Naive B cell (primary cell): ENCODE measurements at places on chromosomes 4 and X. TPM values are rescaled to one million over a fixed set of nuclear protein-coding genes. Genes with fewer than 3 reads are reported as not detected.

DNA sequence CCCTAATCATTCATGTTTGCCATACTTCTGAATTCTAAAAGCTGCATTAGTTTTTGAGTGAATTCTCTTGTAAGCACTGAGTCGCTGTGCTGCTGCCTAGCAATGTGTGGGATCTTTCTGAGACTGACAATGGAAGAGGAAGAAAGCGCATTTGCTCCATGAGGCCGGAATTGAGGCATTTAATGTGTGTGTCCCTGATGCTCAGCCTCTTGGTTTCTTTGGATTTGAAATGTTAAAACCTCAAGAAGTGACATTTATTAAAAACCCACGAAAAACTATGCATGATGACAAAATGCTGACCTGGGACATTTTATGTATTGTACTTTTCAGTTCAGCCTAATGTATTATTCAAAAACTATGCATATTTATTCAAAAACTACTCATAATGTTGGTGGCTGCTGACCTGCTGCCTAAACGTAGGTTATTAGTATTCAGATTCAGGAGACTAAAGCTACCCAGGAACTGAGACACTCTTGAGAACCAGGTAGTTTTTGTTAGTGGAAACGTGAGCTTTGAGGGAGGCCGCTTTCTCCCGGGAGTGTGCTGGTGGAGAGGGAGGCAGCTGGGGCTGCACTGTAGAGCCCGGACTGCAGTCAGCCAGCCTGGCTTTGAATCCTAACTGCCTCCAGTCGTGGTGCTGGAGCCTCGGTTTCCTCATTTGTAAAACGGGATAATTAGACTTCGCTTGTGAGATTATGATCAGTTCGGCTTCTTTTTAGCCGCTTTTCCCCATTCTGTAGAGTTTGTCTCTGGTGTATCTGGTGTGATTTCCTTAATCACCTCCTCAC is 11.3 kb downstream of the RGS12 start:
- peaks cover 48% of the 10 kb centered on the region for H3K4me1 ChIP-seq
- DNase-seq: no peak
- H3K4me3 ChIP-seq: peak overlapping the region; percentile 25
- no peaks in the 10 kb centered on the region for H3K36me3 ChIP-seq

DNA sequence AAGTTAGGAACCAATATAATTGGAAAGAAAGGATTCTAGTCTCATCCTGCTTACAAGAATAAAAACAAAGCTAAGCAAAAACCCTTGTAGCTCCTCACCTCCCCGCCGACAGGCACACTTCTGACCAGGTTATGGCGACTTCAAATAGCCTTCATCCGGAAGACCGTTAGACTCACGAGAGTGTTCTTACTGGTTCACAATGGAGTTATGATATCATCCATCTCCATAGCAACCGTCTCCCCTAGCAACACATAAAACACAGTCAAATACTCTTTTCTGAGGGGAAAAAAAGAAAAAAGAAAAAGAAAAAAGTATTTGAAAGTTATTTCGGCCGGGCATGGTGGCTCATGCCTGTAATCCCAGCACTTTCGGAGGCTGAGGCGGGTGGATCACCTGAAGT is at the start of gene IL13RA2:
IL13RA2 (minus strand) TSS at position 162 of the 400 bp plus-strand sequence. CDS start 347 bp downstream, outside the sequence.
- H3K36me3 ChIP-seq: no peaks in the 10 kb centered on the region
- H3K27ac ChIP-seq: no peak within 1 kb of the TSS
- no peak within 1 kb of the TSS for H3K4me3 ChIP-seq
- no peaks in the 10 kb centered on the region for H3K27me3 ChIP-seq

GRCh38 chr4:173181848-173182247 is 13.2 kb downstream of the GALNT7 start:
- H3K27me3 ChIP-seq: no peaks in the 10 kb centered on the region
- H3K4me1 ChIP-seq: peaks cover 33% of the 10 kb centered on the region
- H3K36me3 ChIP-seq: no peaks in the 10 kb centered on the region
- no peak overlapping the region for H3K4me3 ChIP-seq

DNA sequence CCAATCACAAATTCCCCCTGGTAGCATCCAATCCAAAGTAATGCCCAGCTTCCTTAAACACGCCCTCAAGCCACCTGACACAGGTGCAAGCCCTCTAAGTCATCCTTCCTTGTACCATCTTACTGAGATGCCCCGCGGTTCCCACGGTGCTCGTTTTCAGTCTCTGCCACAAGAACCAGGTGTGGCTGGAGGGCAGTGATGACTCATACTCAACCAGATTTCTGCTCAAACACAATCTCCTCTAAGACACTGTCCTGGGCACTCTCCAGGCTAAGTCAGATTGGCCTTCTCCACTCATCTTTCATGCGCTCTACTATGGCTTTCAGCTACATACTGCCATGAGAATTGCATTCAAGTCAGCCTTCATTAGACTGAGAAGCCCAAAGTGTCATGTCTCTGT is 3.5 kb downstream of the SH3KBP1 start:
- peaks cover 41% of the 10 kb centered on the region for H3K4me1 ChIP-seq
- DNase-seq: no peak
- no peaks in the 10 kb centered on the region for H3K36me3 ChIP-seq
- no peak overlapping the region for H3K4me3 ChIP-seq
- H3K27me3 ChIP-seq: peaks cover 4% of the 10 kb centered on the region

- no peak for DNase-seq
- no peaks in the 10 kb centered on the region for H3K27me3 ChIP-seq
- H3K4me3 ChIP-seq: peak overlapping the region; percentile 91
- H3K36me3 ChIP-seq: no peaks in the 10 kb centered on the region
- H3K27ac ChIP-seq: no peak overlapping the region
Observed at GRCh38 chr4:2795300-2795892, 2.5 kb downstream of the SH3BP2 start.

GRCh38 chr4:161936625-161937550 is 226.9 kb downstream of the FSTL5 start:
- no peaks in the 10 kb centered on the region for H3K27me3 ChIP-seq
- no peak for DNase-seq
- H3K4me3 ChIP-seq: no peak overlapping the region
- no peaks in the 10 kb centered on the region for H3K4me1 ChIP-seq
- H3K36me3 ChIP-seq: no peaks in the 10 kb centered on the region
- H3K27ac ChIP-seq: no peak overlapping the region

GRCh38 chr4:119962631-119963030 is 104.0 kb downstream of the MAD2L1 start:
- no peaks in the 10 kb centered on the region for H3K27me3 ChIP-seq
- H3K4me1 ChIP-seq: no peaks in the 10 kb centered on the region
- no peak overlapping the region for H3K27ac ChIP-seq
- H3K36me3 ChIP-seq: no peaks in the 10 kb centered on the region
- DNase-seq: no peak

GRCh38 chr4:82948647-82949204 is 48.2 kb downstream of the THAP9 start:
- no peak overlapping the region for H3K27ac ChIP-seq
- no peak overlapping the region for H3K4me3 ChIP-seq
- H3K27me3 ChIP-seq: no peaks in the 10 kb centered on the region

DNA sequence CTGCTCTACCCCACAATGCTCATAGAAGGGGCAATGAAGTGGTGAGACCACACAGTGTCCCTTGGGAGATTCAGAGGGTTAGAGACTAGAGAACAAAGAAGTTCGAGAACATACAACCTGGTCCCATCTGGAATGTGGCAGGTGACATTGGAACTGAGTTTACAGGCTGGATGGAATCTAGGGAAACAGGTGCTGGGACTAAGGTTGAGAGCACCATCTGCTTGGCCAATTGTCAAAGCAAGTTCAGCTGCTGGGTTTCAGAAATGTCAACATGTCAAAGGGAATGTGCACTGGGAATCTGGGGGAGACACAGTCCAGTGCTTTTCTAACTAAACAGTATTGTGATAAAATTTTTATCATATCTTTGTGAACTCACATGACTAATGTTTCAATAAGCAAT is 15.9 kb upstream of the FAM13A start:
- H3K27ac ChIP-seq: no peak overlapping the region
- H3K4me3 ChIP-seq: no peak overlapping the region
- peaks cover 2% of the 10 kb centered on the region for H3K4me1 ChIP-seq
- DNase-seq: no peak
- no peaks in the 10 kb centered on the region for H3K27me3 ChIP-seq

DNA sequence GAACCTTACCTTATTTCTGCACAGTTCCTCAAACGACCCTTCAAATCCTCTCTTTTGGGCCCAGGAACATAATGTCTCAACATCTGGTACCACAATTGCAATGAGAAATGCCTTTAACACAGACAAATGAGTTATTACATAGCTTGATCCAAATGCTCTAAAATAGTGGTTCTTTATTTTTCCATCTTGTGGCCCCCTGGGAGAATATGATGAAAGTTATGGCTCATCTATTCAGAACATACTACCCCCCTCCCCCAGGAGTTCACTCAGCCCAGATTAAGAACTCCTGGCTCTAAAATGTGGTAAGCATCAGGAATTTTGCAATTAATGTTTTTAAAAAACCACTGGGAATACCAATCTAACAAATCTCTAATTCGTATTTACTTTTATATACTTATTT is 23.9 kb upstream of the CENPU start:
- DNase-seq: no peak
- peaks cover 10% of the 10 kb centered on the region for H3K4me1 ChIP-seq
- H3K36me3 ChIP-seq: peaks cover 18% of the 10 kb centered on the region
- no peak overlapping the region for H3K27ac ChIP-seq
- H3K27me3 ChIP-seq: no peaks in the 10 kb centered on the region

DNA sequence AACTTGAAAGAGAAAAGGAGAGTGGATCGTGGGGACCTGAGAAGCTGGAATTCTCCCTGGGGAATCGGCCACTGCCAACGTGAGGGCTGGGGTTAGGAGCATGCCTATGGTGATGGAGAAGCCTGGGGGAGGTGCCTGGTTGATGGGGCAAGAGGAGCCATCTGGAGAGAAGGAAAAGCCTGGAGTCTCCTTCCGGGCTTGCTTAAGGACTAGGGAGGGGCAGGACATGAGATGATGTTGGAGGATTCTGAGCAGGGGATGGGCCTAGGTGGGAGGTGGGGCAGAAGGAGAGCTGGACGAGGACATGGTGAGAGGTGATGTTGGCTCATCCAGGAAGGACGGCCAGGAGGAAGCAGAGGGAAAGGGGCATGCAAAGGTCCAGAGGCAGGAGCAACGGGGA is 35.0 kb upstream of the GYG2 start:
- no peaks in the 10 kb centered on the region for H3K36me3 ChIP-seq
- H3K27me3 ChIP-seq: peaks cover 17% of the 10 kb centered on the region
- H3K4me1 ChIP-seq: peaks cover 11% of the 10 kb centered on the region
- no peak overlapping the region for H3K27ac ChIP-seq

GRCh38 chr4:144721994-144722393 is 76.0 kb downstream of the HHIP start:
- H3K4me1 ChIP-seq: no peaks in the 10 kb centered on the region
- H3K36me3 ChIP-seq: no peaks in the 10 kb centered on the region
- no peak overlapping the region for H3K27ac ChIP-seq
- H3K27me3 ChIP-seq: no peaks in the 10 kb centered on the region
- no peak for DNase-seq

DNA sequence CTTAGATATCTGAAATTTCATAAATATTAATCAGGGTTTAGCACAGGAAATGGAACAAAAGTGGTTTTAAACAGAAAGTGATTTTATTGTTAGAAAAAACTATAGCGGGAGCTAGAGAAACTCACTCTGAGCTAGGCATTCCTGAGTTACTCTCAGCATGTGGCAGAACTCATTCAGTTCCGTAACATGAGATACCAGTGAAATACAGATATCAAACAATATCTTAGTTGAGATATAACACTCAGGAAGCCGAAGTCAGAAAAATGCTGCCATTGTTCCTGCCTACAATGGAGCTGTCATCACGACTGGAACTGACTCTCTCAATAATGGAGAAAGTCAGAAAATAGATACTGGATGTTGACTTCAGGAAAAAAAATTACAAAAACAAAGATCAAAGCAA is 1428.7 kb downstream of the PCDH18 start:
- DNase-seq: no peak
- no peaks in the 10 kb centered on the region for H3K36me3 ChIP-seq
- no peaks in the 10 kb centered on the region for H3K4me1 ChIP-seq
- H3K27ac ChIP-seq: no peak overlapping the region
- no peaks in the 10 kb centered on the region for H3K27me3 ChIP-seq
- H3K4me3 ChIP-seq: no peak overlapping the region

GRCh38 chrX:108811891-108812290 is 75.5 kb upstream of the IRS4 start:
- no peaks in the 10 kb centered on the region for H3K27me3 ChIP-seq
- H3K36me3 ChIP-seq: no peaks in the 10 kb centered on the region
- DNase-seq: no peak
- H3K4me3 ChIP-seq: no peak overlapping the region
- H3K4me1 ChIP-seq: no peaks in the 10 kb centered on the region

- no peaks in the 10 kb centered on the region for H3K36me3 ChIP-seq
- no peak for DNase-seq
- no peak overlapping the region for H3K27ac ChIP-seq
- H3K4me3 ChIP-seq: no peak overlapping the region
- H3K4me1 ChIP-seq: no peaks in the 10 kb centered on the region
Observed at GRCh38 chr4:30989508-30989907, 269.3 kb downstream of the PCDH7 start.

GRCh38 chr4:159977907-159978617 is 875.2 kb downstream of the RAPGEF2 start:
- no peaks in the 10 kb centered on the region for H3K36me3 ChIP-seq
- H3K27me3 ChIP-seq: no peaks in the 10 kb centered on the region
- no peak overlapping the region for H3K27ac ChIP-seq
- DNase-seq: no peak

GRCh38 chr4:77025643-77026321 is 50.0 kb downstream of the CCNI start:
- H3K4me3 ChIP-seq: no peak overlapping the region
- H3K27ac ChIP-seq: no peak overlapping the region
- no peaks in the 10 kb centered on the region for H3K4me1 ChIP-seq
- no peak for DNase-seq
- H3K27me3 ChIP-seq: no peaks in the 10 kb centered on the region

KDR gene
- not detected for polyA plus RNA-seq

CCSER1 gene
- polyA plus RNA-seq: 16.0 TPM

MRFAP1 gene
- 165 TPM for polyA plus RNA-seq

POF1B gene
- polyA plus RNA-seq: not detected

ASMT gene
- not detected for polyA plus RNA-seq

CXCL13 gene
- not detected for polyA plus RNA-seq

PRR32 gene
- polyA plus RNA-seq: not detected

MSANTD1 gene
- 0.12 TPM for polyA plus RNA-seq

PGAM4 gene
- polyA plus RNA-seq: not detected

JADE3 gene
- polyA plus RNA-seq: not detected
